ENCODE measurements at places on chromosomes 3 and 15.

DNA sequence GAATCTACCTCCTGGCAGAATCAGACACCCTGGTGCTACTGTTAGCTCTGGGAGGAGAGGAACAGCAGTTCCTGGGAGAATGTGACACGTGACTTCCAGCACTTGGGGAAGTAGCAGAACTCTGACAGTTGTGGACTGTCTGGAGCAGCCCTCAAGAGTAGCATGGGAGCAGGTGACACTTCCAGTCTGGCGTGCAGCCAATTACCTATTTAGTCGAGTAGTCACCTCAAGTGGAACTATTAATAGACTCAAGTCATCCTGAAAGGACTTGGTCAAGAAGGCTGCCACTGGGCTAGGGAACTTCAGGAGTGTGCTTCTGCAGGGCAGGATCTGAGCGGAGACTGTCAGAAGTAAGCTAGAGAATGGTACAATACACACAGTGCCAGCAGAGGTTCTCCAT lies 62.3 kb downstream of the MTHFS start:
- DNase-seq = no peak

DNA sequence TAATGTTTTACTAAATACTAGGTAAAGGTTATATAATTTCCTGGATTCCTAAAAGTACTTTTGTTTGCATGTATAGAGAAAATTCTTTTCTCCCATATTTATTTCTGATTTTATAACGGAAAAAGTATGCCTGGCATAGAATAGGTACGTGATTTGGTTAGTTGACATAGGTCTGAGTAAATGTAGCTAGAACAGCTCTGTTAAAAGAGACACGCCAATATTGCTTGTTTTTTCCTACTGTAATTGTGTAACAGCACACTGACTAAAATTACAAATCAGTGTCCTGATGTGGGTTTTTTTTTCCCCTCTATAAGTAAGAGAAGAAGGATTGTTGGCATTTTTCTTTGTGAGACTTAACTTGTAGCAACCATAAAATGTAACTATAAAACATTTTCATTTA lies 26.7 kb downstream of the KLHL24 start:
- DNase-seq = no peak

- DNase-seq = no peak
These were observed 32.1 kb upstream of the ST3GAL6 start for GRCh38 chr3:98730886-98731537.

DNA sequence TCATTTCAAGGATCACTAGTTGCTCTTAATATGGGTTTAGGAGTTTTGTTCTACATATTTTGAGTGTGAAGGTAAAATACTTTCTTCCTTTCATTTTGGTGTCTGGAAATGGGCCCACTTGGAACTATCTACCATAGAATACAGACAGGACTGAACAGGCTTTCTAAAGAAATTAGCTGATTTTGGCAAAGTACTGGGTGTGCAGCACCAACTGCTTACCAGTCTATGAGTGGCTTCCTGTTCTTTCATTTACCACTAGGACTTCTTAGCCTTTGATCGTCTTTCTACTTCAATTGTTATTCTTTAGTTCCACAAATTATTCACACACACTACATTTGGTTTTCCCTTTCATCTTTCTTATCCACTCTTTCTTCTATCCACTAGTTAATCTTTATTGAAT lies 1196.3 kb downstream of the ROBO1 start:
- DNase-seq = no peak

DNA sequence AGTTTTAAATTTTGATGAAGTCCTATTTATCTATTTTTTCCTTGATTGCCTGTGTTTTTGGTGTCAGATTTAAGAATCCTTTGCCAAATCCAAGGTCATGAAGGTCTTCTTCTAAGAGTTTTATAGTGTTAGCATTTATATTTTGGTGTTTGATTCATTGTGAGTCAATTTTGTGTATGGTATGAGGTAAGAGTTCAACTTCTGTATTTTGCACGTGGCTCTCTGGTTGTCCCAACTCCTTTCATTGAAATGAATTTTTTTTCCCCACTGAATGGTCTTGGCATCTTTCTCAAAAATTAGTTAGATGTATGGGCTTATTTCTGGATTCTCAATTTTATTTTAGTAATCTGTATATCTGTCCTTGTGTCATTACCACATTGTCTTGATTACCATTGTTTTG lies 57.1 kb upstream of the STRIT1 start:
- no peak for DNase-seq

DNA sequence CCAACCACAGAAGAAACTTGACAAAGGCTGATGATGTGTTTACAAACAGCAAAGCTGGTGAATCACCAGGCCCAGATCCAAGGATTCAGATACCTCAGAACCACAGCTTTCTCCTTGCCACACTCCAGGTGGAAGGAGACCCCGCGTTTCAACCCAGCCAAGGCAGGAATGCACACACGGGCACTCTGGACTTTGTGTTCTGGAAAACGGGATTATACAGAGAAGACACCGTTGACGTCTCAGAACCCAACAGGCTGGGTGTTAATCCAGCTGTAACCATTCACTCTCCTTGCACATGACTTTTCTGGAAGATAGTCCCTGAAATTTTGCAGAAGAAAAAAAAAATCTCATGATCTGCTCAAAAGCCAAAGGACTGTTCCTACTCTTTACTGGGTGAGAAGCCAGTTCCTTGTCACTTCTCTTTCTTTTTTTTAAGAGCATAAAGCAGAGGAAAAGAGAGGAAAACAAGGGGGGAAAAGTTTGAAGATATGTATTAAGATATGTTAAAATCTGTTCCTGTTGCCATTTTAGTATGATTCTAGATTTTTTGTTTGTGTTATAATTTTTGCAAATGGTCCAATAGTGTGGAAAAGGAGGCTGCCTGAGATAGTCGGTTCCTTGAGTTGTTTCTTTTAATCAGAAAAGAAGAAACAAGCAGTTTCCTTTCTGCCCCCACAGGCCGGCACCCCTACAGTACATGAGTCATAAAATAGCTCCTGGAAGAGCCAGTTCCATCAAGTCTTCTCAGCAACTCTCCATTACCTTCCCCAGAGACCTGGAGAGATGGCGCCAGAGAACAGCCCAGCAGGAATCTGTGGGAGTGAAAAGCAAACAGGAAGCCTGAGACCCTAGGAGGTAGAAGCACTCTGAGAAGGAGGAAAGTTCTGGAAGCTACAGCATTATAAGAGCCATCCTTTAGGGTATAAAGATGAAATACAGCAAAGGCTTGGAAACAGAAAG lies 73.1 kb downstream of the RORA start:
- DNase-seq = no peak

DNA sequence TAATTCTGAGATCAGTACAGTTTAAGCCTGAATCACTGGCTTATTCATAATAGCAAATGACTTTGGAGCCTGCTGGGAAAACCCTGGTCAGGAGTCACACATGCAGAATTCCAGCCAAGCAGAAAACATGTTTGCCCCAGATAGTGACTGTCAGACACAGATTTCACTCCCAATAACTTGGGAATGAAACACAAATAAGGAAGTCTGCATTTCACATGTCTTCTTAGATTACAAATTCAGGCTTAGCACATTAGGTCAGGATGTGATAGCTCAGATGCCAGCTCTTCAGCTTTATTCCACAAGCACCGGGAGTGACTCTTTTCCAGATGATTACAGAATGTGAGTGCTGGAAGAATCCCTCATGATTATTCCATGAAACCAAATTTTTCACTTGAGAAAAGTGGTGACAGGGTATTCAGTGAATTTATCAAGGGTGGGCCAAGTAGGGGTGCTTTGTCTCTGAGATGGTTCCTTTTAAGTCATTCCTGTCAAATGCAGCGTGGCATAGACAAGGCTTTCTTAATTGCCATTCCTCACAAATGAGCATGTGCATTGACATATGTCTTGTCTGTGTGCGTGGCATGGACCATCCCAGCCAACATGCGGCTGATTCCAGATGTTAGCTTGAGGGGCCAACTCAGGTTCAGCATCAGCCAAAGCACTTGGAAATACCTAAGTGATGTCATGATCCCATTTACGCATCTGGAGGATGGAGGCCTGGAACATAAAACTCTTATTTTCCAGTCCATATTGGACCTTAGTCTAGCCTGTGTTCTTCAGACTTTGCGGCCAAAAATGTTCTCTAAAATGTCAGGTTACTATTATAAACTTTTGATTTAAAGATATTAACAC lies 191.0 kb downstream of the EPHB1 start:
- no peak for DNase-seq

DNA sequence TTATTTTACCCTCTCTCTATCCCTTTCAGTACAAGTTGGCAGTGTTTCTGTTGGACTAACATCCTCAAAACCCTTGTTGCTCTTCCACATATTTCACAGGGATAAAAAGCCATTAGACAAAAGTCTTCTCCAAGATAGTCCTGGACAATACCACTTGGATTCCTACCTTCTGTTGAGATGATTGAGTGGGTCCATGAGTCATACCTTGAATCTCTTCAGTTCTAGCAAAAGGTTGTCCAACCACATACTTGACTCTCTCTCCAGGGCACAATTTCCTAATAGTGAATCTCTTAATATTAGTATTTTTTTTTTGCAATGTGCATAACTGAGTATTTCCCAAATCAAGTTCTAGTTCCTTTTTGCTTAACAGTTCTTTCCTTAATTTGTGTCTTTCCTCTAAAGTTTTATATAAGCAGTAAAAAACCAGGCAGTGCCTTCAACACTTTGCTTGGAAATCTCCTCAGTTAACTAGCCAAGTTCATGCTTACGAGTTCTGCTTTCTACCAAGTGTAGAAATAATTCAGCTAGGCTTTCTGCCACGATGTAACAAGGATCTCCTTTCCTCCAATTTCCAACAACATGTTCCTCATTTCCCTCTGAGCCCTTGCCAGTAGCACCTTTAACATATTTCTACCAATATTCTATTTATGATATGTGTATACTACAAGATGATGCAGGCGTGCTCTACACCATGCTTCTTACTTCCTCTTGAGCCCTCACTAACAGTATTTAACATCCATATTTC lies 68.3 kb upstream of the NEO1 start:
- no peak for DNase-seq

GRCh38 chr3:65625305-65625704 lies 413.4 kb downstream of the MAGI1 start:
- DNase-seq = no peak

All from activated CD4-positive, alpha-beta T cell treated with anti-CD3 and anti-CD28 coated beads, Interleukin-2, amount 50 U/mL, for 1 hour (primary cell).